ENCODE measurements at places on chromosomes 16 and 17.
A peak's percentile ranks its signal among the peaks of the same experiment; 100 is the strongest.

- DNase-seq, result peak; percentile 46
Measured at GRCh38 chr16:85988723-85989313, 89.9 kb downstream of the IRF8 start.

- no peak for DNase-seq
Measured at GRCh38 chr16:84521497-84521770, 17.0 kb upstream of the MEAK7 start.

DNA sequence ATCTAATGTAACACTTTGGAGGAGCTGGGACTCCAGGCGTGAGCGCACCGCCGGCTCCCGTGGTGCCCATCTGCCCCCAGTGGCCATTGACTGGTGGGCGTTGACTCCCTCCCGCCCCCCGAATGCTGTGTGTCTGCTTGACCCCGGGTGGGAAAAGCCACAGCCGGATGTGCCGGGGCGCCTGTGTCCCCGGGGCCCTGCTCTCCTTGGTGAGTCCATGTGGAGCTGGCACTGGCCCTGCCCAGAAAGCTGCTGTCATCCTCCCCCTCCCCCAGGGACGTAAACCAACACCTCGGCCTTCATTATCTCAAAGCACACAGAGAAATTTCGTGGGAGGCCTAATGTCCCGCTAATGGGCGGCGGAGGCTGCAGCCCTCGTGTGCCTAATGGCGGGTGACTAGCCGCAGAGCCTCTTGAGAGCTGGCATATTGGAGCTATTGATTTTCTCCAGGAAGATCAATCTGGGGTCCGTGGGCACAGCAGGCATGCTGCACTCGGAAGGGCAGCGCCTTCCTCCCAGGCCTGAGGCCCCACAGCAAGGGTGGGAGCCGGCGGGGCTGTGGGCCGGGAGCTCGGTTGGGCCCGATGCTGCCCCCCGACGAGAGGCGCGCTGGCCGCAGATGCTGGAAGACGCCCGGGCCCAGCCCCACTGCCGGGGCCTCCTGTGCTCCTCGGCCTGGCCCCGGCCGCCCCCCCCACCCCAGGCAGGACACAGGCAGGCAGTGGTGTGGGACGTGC lies 4.0 kb upstream of the PERCC1 start:
- DNase-seq, result no peak

DNA sequence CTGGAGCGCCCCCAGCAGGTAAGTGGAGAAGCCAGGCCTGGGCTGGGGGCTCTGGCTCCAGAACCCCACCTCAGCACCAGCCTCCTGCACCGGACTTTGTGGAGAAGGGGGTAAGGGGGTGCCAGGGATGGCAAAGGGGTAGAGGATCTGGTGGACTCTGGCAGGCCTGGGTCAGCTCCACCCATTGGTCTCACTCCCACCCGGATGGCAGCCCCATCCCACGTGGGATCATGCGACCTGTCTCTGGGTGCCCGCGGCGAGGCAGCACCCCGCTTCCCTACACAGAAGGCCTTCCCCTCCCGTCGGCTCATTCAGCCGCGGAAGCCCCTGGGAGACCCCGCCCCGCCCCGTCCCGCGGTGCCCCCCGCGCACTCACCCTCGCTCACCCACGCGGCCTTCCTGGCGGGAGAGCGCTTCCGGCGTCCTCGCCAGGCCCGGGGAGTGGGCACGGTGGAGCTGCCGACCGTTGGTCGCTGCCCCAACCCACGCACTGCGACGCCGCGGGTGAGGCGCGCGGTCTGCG lies 498 bp upstream of the PLEKHG4 start:
- DNase-seq, result peak; percentile 75

DNA sequence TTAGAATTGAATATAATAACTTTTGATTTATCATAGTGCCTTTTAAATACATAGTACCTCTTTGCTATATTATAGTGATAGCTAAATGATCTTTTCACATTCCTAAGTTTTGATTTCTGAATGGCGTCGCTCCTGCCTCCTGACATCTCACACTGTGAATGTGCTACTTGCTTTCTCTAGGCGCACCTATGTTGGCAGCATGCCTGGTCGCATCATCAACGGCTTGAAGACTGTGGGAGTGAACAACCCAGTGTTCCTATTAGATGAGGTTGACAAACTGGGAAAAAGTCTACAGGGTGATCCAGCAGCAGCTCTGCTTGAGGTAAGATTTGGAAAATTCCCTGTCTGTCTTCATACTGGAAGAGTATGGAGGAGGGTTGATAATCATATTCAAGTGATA lies 29.8 kb upstream of the ABCC11 start:
- DNase-seq, result no peak

DNA sequence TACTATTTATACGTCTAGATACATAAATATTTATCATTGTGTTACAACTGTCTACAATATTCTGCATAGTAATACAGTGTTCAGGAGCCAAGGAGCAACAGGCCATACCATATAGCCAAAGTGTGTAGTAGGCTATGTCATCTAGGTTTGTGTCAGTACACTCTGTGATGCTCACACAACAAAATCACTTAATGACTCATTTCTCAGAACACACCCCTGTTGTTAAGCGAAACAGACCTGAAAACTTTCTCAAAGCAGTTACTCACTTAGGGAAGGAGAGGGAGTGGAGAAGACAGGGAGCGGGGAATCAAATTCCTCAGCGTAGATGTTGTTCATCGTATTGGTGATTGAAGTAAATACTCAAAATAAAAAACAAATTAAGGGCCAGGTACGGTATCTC lies 269.5 kb downstream of the STX8 start:
- DNase-seq, result no peak

DNA sequence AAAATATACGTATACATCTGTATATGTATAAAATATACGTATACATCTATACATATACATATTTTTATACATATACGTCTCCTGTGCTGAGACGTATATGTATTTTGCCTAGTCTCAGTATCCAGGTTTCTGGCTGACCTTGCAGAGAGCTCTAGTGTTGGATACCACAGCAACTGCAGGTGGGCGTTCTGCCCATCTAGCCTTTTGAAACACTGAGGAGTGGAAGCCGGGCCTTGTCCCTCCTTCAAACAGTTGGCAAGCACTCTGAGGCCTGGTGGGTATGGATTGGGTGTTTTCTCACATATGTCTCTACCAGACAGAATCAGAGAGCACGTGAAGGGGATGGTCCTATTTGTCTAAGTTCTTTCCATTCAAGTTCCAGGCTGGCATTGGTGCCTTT lies 39.4 kb upstream of the MRC2 start:
- no peak for DNase-seq

DNA sequence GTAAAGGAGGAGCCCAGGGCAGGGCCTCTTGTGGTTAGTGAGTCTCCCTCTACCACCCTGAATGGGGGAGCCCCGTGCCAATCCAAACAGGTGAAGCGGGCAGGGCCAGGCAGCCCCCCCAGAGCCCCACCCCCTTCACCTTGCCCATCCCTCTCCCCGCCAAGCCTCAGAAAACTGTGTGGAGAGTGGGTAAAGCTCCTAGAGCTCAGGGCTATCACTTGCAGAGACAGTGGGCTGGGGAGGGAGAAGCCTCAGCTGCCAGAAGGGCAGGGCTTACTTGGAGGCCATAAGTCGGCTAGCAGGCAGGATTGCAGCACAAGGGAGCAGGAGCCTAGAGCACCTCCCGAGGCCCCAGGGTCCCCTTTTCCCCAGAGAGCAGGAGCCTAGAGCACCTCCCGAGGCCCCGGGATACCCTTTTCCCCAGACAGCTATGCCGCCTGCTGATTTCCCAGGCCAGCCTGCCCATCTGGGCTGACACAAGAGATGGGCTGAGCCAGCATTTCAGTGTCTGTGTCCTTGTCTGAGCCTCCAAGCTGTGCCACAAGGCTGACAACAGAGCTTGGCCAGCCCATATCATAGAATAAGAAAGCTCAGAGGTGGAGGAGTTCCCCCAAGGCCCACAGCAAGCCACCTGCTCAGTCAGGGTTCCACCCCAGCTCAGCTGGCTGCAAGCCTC lies 6.7 kb upstream of the KRT14 start:
- DNase-seq, result no peak

DNA sequence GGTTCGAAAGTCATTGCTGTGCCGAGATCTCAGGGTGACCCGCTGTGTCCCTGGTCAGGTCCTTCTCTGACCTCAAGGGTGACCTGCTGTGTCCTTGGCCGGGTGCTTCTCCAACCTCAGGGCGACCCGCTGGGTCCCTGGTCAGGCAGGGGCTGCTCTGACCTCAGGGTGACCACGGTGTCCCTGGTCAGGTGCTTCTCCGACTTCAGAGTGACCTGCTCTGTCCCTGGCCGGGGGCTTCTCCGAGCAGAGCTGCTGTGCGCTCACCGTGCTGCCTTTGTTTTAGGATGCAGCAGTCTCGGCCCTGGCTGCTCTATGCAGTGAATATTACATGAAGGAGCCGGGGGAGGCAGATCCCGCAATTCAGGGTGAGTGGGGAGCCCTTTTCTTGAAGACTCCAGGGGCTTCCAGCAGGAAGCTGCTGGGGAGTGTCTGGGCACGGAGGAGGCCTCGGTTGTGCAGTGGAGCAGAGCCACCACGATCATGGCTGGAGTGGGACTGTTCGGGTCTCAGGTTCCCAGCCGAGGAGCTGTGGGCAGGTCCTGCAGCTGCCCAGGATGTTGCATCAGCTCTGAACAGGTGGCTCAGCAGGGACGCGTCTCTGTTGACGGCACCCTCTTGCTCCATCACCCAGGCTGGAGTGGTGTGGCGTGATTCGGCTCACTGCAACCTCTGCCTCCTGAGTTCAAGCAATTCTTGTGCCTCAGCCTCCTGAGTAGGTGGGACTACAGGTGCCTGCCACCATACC lies 83.7 kb upstream of the ZNF750 start:
- no peak for DNase-seq

DNA sequence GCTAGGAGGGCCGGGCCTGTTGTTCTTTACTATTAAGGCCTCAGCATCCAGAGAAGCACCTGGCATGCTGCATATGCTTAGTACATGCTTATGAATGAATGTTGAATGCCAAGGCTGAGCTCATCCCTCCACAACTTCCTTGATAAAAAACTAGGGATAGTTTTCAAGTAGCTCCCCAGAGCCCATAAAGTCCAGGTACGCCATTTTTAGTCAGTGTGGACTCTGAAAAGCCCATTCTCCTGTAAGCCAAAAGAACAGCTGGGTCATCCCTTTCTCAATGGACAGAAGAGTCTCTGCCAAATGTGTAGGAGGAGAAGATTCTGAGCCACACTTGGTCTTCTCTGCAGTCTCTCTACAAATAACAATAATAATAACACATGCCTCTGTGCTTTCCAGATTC lies 8.9 kb upstream of the ITGB3 start:
- no peak for DNase-seq

DNA sequence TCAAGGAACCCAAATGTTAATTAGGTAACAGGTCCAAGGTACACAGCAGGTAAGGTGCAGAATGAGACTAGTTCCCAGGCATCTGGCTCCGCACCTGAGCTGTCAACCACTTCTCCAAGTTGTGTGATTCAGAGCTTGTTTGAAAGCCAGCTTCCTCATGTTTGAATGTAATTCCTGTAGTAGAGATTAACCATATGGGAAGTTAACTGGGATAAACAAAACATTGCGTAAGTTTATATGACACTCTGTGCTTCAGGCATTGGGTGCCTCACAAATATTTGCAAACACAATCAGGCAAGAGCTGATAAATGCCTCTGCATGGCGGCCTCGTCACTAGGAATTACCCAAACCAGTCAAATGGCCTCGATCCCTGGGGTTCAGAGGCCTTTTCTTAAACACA lies 27.9 kb upstream of the CPHXL start:
- DNase-seq, result no peak

DNA sequence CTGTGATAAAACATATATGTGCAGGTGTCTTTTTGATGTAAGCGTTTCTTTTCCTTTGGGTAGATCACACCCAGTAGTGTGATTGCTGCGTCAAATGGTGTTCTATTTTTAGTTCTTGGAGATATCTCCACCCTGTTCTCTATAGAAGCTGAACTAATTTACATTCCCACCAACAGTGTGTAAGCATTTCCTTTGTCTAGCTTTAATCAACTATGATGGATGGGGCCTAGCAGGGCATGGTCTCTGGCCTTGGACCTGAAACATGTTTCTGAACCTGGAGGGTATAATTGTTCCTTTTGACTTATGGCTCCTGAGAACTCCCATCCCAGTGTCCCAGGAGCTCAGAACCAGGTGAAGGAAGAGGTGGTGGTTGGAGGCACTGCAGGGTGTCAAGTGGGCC lies 93.9 kb downstream of the HAPSTR1 start:
- no peak for DNase-seq

- no peak for DNase-seq
Measured at GRCh38 chr16:65113441-65113840, 8.4 kb downstream of the CDH11 start.

DNA sequence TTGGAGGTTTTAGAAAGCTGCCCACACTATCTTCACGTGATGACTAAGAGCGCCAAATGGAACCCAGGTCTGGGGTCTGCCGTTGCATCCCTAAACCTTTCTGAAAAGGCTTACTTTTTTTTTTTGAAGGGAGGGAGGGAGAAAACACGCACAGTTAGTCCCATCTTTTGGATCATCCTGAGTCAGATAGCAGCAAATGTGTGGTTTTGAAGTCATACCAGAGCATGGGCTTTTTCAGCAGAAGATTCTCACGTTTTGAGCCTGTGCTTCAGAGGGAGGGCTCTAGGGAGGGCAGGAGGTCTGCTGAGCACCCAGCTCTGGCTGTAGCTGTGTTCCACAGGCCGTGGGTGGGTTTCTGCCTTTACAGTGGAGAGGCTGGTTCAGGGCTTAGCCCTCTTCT lies 194.7 kb downstream of the SNX29 start:
- DNase-seq, result no peak

DNA sequence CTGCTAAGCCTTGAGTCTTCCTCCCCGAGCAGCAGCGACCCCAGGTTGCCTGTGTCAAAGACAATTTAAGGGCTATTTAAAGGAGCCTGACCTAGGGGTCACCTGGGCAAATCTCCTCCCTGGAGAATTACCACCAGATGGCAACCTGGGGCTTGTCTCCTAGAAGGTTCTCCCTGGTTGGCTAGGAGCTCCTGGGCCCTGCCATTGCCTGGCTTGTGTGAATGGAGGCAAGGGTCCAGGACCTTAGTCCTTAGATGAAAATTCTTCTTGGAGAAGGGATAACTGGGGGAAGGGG lies 51.3 kb upstream of the TAC4 start:
- DNase-seq, result no peak

DNA sequence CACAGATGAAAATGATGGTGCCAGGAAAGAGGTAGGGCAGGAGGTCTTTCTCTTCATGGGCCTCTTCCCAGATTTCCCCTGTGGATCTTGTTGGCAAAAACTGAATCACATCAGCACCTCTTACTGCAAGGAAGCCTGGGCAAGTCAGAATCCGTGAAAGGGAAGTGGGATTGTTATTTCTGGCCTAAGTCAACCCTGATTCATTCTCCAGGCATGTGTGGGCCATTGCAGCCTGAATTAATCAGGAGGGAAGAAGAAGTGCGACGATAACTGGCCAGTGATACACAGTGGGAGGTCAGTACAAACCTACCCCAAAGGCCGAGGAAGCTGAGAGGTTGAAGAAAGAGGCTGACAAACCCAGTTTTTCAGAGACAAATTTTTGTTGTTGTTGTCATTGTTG lies 17.9 kb upstream of the NSMCE1 start:
- DNase-seq, result no peak

GRCh38 chr17:43368740-43369506 lies 29.9 kb upstream of the ARL4D start:
- peak; percentile 76 for DNase-seq

- no peak for DNase-seq
Measured at GRCh38 chr17:81492202-81492601, 20.4 kb downstream of the ACTG1 start.

GRCh38 chr17:48244814-48245213 lies 137.2 kb downstream of the SNX11 start:
- DNase-seq, result no peak

Measured in stimulated activated naive CD8-positive, alpha-beta T cell treated with anti-CD3 and anti-CD28 coated beads, Interleukin-15, amount 100 ng/mL, for 72 hours (primary cell).